ENCODE measurements at places on chromosomes 3 and 15.

GRCh38 chr15:90869140-90869541 is 753 bp downstream of the FURIN start:
- no peak for DNase-seq

GRCh38 chr3:172257648-172258400 is 190.4 kb downstream of the GHSR start:
- DNase-seq, result no peak

GRCh38 chr3:168539909-168540308 is 444.2 kb upstream of the GOLIM4 start:
- DNase-seq, result no peak

GRCh38 chr15:60975952-60976351 is 253.2 kb downstream of the RORA start:
- no peak for DNase-seq

Measured in iPS DF 6.9 (cell line).